Left lung (tissue), 14 donors: ENCODE measurements at places on chromosomes 7 and 10. TPM values are rescaled to one million over a fixed set of nuclear protein-coding genes. Genes with fewer than 3 reads are reported as not detected.

DNA sequence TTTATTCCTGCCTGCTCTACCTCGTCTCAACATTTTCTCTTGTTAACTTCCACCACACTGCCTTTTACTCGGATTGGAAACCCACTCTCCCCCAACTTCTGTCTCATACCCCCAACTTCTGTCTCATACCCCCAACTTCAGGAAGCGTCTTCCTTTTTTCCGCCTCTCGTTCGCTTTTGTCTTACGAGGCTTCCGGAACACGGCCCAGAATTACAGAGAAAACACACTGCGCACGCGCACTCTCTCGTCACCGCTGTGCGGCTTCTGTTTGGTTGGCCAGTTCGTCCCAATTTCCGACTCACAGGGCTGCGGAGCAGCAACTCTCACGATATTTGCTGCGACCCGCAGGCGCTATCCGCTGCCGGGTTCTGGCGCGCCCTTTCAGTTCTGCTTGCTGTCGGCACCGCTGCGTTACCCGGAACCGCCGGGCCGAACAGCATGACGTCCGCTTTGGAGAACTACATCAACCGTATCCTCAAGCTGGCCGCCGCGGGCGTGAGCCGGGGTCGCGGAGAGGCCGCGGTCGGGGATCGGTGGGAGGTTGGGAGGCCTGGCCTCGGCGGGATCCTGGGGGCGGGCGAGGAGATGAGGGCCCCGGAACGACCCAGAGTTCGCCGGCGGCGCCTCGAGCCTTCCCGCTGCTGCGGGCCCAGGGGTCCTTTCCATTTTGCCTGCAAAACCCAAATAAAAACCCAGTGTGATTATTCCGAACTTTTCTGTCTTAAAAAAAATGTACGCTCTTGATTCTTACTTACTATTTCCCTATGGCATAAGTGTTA, at the start of gene LSM8:
TSS of gene LSM8 (plus strand) at position 379 of the 779 bp plus-strand sequence. CDS start at position 439, 60 bp downstream.
- H3K27ac ChIP-seq: peak within 1 kb of the TSS; percentile 97
- H3K36me3 ChIP-seq: peaks cover 15% of the 10 kb centered on the region
- H3K4me3 ChIP-seq: peak within 1 kb of the TSS; percentile 88
- no peaks in the 10 kb centered on the region for H3K27me3 ChIP-seq

MMD2 gene
- total RNA-seq: not detected

CLDN3 gene
- 35.9 TPM for total RNA-seq

KIAA1217 gene
- total RNA-seq: 33.6 TPM

ELMO1 gene
- 51.4 TPM for total RNA-seq
